Inflammatory macrophage (primary cell): ENCODE measurements at places on chromosomes 11 and 22.

GRCh38 chr11:15943418-15944197, 412.7 kb downstream of the SOX6 start:
- no peak for DNase-seq

- DNase-seq: peak; percentile 47
Measured at GRCh38 chr22:17213976-17214375, 5.3 kb downstream of the ADA2 start.

DNA sequence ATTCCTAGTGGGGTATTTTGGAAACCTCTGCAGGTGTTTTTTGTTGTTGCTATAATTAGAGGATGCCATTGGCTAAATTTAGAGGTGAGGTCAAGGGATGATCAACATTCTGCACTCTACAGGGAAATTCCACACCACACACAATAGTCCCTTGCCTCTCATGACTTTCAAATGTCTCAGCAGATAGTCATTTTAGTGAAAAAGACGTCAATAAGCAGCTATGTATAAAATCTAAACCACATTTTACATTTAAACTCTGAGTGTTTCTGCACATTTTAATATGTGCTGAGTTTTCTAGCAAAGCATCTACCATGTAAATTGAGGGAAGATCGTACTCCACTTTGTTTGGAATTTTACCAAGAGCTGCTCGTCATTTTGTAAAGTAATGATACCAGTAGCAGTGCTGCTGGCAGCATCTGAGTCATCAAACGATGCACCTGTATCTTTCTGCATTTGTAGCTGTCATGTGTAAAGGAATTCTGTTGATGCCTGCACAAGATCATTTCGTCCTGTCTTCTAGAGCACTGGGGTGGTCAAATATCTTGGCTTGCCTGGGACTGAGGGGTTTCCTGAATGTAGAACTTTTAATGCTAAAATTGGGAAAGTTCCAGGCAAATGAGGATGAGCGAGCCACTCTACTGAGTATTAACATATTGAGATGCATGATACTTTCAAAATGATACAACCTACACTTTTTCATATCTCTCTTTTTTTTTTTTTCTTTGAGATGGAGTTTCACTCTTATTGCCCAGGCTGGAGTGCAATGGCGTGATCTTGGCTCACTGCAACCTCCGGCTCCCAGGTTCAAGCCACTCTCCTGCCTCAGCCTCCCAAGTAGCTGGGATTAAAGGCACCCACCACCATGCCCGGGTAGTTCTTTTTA, 414.5 kb upstream of the SYN3 start:
- no peak for DNase-seq

GRCh38 chr11:30295178-30295885, 27.6 kb upstream of the ARL14EP start:
- no peak for DNase-seq

GRCh38 chr11:69691463-69691862, 12.4 kb downstream of the FGF19 start:
- no peak for DNase-seq

DNA sequence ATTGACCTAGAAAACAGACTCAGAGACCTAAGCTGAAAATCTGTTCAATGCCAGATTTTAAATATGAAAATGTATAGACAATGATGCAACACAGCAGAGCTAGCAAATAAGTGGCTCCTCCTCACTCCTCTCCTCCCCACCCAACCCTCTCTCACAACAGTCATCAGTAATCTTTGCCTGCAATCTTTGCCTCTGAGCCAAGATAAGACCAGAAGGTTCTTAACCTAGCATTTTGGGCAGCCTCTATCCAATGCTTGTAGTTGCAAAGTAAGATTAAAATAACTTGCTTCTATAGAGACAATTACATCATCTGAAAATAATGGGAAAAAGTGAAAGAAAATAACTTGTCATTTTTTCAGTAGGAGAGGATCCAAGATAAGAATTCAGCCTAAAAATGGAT, 117.3 kb downstream of the PARVA start:
- no peak for DNase-seq

DNA sequence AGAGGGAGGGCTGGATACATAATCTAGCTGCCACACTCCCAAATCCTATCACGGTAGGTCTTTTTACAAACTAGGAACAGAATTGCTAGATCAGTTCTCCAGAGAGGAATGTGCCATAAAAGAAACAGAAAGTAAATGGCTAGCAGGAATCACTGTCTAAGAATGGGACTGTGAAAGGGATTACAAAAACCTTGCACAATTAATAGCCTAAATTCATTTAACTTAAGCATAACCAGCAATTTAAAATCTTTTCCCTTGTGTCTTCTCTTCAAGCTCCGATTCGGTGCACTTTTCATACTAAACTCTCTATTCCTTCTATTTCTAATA, 35.2 kb downstream of the APOL5 start:
- DNase-seq: no peak

DNA sequence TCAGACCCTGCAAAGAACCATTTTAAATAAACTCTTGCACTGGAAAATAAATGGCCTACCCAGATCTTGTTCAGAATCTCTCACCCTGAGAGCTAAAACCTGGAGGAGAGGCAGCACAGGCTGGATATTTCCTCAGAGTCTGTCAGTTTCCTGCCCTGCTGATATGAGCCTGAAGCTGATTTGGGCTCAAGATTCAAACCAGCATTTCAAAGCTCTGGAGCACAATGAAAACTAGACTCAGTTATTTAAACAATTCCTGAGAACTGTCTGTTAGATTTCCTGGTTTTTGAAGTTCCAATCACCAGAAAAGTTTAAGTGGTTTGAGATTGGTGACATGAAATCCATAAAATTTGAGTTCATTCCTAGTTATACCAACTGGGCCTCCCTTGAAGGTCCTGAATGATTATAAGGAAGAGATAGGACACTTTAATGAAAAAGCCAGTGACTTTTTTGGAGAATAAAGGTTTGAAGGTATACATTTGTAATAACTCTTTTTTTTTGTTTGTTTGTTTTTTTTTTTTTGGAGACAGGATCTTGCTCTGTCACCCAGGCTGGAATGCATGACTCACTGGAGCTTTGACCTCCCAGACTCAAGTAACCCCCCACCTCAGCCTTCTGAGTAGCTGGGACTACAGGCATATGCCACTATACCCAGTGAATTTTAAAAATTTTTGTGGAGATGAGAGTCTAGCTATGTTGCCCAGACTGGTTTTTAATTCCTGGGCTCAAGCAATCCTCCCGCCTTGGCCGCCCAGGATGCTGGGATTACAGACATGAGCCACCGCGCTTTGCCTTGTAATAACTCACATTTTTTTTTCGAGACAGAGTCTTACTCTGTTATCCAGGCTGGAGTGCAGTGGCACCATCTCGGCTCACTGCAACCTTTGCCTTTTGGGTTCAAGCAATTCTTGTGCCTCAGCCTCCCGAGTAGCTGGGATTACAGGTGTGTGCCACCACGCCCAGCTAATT, 8.0 kb upstream of the ESAM start:
- DNase-seq: no peak

GRCh38 chr11:129596351-129596750, 219.3 kb upstream of the TMEM45B start:
- no peak for DNase-seq

DNA sequence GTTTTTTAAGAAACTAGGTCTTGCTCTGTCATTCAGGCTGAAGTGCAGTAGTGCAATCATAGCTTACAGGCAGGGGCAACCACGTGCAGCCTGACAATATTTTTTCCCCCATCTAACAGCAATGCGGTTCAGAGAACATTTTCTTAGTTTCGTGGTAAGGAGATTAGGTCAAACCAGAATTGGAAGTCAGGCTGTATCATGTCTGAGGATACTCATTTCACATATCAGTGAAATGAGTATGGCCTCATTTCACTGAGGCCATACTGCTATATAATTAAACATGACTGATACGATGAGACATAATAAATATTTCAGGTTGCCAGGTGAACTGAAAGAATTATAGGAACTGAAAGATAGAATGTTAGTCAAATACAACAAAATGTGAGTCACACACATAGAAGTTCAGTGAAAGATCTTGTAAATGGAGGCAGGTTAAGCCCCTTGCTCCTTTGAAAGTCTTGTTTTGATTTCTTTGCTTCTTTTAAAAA, 32.5 kb upstream of the IZUMO1R start:
- no peak for DNase-seq

DNA sequence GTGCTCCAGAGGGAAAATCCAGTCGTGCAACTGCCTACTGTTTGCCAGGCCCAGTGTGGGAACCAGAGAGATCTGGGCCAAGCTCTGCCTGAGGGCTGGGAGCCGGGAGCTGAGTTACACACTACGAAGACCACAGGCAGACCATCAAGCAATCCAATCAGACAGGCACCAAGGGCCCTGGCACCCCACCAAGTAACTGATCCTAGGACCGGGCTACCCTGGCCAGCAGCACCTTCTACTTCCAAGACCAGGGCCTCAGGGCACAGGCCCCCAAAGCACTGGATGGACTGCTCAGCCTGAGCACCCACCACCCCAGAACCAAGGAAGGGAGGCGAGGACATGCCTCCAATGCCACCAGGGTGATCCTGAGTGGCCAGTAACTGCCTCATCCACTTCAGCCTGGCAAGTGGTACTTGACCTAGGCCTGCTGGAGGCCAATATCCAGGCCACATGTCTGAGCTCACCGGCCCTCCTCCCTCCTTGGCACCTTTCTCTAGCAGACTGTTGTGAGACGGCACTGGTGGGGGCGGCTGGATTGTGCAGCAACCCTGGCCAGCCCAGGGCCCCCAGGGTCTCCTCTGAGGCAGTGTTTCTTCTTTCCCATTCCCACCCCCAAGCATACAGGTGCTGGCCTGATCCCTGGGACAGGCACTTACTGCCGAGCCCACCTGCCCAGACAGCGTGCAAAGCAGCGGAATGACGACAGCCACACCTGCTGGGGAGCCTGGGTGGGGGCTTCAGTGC, 20.7 kb upstream of the ARFGAP3 start:
- no peak for DNase-seq

DNA sequence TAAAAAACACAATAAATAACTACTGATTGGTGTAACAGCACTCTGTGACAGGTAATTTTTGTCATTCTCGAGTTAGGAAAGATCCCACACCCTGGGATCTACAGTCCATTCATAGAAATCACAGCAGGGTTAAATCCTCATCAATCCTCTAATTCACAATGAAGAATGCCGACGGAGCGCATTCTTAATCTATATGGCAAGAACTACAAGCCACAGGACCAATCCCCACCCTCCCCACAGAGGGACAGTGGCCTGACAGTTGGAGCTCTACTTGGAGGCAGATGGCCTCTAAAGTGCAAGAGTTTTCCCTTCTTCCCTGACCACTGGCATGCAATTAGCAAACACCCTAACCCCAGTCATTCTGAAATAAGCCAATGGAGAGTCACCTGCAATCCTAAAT, 34.2 kb downstream of the TCF20 start:
- DNase-seq: no peak

GRCh38 chr11:76114238-76114637, 92.1 kb downstream of the WNT11 start:
- no peak for DNase-seq

- DNase-seq: peak; percentile 76
Measured at GRCh38 chr11:123478352-123478987, 48.4 kb downstream of the GRAMD1B start.

DNA sequence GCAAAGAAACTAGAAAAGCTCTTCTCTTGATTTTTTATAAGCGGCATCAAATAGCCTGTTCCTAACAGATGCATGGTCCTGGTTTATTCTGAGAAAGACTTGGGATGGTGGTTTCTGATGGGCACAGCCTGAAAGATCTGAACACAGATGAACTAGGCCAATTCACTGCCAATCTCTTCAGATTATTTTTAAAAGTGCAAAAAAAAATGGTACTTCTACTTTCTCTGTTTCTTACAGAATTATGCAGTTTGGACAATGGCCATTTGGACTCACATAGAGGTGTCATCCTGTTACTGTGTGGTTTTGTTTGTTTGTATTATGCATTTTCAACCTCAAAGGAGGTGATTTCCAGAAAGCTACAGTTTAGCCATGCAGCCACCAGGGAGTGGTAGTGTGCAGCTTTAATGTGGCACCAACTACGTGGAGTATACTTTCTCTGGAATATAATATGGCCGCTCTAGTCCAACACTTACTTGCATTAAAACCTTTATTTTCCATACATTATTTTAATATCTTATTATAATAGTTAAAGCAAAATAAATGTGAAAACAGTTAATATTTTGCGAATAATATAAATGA, 469.8 kb upstream of the KIRREL3 start:
- DNase-seq: peak; percentile 29

DNA sequence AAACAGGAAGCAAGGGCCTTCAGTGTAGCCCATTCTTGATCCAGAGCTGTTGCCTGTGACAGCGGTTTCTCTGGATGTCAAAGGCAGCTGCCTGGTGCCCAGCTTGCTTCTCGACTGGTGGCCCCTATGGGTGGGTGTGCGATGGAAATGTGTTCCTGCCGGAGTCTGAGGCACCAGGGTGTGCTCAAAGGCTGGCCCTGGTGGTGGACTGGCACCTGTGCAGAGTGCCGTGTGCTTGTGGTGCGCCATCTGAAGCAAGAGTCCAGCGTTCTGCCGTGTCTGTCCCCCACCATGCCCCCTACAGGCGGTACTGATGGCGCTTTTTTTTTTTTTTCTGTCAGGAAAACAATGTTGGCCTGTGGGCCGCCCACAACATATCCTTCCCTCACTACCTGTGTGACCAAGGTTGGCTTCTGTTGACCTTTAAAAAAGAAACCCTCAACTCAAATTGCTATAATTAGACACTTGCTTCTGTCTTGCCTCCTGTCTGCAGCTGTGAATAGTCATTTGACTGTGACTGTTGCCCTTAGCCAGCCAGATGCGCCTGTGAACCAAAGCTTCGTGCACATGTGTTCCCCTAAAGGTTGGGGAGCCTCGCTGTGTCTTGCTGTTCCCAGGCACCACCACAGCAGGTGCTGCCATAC, 4.7 kb upstream of the RANBP1 start:
- DNase-seq: no peak

DNA sequence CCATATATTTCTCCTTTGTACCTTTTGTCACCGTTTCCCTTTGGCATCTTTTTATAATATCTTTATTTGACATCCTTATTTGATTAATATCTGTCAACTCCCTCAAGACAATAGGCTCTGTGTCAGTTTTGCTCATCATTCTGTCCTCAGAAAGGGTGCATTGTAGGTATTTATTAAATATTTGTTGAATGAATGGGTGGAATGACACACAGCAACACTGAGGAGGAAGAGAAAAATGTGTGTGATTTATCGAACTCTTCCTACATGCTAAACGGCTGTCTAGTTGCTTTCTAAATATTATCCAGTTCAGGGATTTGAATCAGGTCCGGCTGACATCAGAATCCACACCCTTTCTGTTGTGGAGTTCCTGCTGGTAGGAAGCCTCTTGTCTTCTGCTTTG, 98.2 kb downstream of the NAV2 start:
- no peak for DNase-seq

DNA sequence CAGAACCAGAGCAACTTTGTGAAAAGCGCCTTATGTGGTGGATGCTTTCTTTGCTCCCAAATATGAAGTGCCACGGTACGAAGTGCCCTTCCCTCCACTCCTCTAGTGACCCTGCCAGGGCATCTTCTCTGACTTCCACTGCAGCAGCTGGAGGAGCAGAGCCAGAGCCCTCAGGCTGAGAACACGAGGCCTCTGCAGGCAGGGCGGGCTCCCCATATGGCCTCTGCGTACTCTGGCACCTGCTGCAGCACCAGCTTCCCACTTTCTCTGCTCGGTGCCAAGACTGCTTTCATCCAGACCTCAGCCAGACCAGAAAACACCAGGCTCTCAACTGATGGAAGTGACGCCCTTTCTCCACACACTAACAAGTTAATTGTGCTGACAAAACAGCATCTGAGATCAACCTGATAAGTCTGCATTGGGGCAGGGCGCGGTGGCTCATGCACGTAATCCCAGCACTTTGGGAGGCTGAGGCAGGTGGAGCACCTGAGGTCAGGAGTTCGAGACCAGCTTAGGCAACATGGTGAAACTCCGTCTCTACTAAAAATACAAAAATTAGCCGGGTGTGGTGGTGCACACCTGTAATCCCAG, 12.8 kb downstream of the UFD1 start:
- DNase-seq: no peak
